IMR-90 (cell line): ENCODE measurements at places on chromosomes 7 and 10. TPM values are rescaled to one million over a fixed set of nuclear protein-coding genes. Genes with fewer than 3 reads are reported as not detected.

The NME8 gene
- not detected in 2 replicates for total RNA-seq

The FAM25G gene
- total RNA-seq: not detected in 2 replicates

The VWDE gene
- total RNA-seq: 0.18 and 0.28 TPM in 2 replicates

The R3HCC1L gene
- 14.7 and 19.4 TPM in 2 replicates for total RNA-seq

The NKX6-2 gene
- total RNA-seq: not detected in 2 replicates

The EPO gene
- total RNA-seq: not detected in 2 replicates

The LRRC4 gene
- 0.54 and 0.56 TPM in 2 replicates for total RNA-seq

The EZH2 gene
- total RNA-seq: 13.1 and 16.4 TPM in 2 replicates

The HOGA1 gene
- total RNA-seq: 0.36 and 0.56 TPM in 2 replicates

The KLLN gene
- total RNA-seq: 0.36 and 0.56 TPM in 2 replicates

The EXOC6 gene
- 11.5 and 29.2 TPM in 2 replicates for total RNA-seq

The GDF10 gene
- total RNA-seq: not detected in 2 replicates

The SFTPA1 gene
- not detected in 2 replicates for total RNA-seq

The MORN4 gene
- 3.2 and 3.3 TPM in 2 replicates for total RNA-seq

The TMEM72 gene
- not detected in 2 replicates for total RNA-seq
